Inflammatory macrophage (primary cell): ENCODE measurements at places on chromosomes 2 and 18.

- peak; percentile 79 for DNase-seq
Observed at GRCh38 chr2:40554665-40555294, 102.9 kb upstream of the SLC8A1 start.

GRCh38 chr2:48504647-48505327 lies 25.2 kb upstream of the STON1 start:
- no peak for DNase-seq

DNA sequence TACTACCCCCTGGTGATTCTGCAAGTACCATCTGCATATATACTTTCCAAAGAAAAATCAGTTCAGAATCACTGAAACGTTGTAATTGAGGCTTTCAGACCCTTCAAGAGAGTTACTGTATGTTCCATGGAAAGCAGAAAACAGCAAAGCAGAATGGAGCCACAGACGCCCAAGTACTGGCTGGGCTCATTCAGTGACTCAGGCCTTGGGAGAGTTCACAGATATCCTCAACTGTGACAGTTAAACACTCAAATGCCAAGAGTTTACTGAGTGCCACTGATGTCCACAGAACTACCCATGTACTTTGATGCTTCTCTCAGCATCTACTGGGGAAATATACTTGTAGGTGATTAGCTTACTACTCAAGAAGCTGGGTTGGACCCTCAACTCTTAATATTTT lies 303.4 kb downstream of the TCF4 start:
- no peak for DNase-seq

DNA sequence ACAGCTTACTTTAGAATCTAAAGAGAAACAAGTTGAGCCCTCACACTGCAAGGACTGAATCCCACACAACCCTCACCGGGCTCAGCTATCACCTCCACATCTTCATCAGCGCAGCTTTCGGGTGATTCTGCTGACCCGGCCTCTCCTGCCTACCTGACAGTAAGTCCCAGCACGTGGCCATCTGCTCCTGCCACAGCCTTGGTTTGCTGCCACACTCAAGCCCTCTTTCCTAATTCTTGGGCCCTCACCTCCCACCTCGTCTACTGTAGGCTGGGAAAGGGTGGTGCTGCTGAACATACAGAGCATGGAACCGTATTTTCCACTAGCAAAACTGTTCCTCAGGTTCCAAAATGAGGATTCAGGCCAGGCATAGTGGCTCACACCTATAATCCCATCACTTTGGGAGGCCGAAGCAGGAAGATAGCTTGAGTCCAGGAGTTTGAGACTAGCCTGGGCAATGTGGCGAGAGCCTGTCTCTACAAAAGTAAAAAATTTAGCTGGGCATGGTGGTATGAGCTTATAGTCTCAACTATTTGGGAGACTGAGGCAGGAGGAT lies 55.3 kb upstream of the HAAO start:
- no peak for DNase-seq

GRCh38 chr18:37452682-37453385 lies 112.8 kb downstream of the CELF4 start:
- DNase-seq = no peak

DNA sequence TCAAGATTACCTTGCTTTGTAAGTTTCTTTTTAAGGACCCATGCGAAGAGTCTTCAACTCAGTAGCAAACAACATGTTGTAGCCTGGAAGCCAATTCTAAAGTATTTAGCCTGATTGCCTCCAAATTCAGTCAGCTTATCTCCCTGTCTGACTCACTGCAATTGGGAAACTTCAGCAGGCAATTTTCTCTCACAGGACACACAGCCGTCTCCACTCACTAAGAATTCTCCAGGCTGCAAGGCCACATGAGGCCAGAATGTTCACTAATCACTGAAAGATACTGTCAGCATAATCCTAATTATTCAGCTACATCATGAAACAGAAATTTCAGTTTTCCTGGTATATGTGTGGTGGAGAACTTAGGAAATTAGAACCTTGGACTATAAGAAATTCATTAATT lies 78.1 kb upstream of the PDE1A start:
- no peak for DNase-seq

DNA sequence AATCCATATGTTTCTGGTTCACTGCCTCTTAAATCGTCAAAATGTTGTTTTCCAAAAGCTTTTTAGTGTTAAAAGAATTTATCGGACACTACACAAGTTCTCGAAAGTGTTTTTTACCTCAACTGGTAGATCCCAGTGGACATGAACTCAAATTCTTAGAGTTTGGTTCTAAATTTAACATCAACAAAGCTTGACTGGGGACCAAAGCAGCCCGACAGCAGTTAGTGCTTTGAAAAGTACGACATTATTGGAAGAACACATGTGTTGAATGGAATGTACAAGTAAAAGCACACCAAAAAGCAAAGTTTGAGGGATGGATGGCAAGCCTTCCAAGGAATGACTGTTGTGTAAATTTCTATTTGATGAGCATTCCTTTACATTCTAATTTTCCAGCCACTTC lies 803.9 kb upstream of the POU3F3 start:
- no peak for DNase-seq

- DNase-seq = no peak
Observed at GRCh38 chr18:48991676-48992075, 40.9 kb upstream of the SMAD7 start.

GRCh38 chr2:112699984-112700667 lies 20.7 kb upstream of the NT5DC4 start:
- DNase-seq = peak; percentile 85

GRCh38 chr2:32946314-32947075 lies at the start of gene LTBP1:
Gene LTBP1, plus strand, starts transcription at chr2:32946953. Its CDS starts 372 bp downstream, at chr2:32947325.
- peak; percentile 37 for DNase-seq

DNA sequence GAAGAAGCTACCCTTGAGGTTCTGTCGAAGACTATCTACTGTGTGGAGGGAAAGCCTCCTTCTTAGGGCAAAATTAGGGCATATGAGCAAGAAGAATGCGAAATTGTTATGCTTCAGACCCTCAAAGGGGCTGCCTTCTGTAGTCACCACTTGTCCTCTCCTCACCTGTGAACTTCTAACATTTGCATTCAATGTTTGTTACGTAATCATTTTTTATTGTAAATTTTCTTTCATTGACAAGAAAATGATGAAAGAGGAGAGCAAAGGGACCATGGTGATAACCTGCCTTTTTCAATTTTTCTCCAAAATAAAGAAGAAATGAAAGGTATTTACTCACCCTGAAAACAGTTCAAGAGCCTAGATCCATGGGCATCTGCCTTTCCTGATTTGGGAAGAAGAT lies 193.0 kb downstream of the SP3 start:
- DNase-seq = no peak

DNA sequence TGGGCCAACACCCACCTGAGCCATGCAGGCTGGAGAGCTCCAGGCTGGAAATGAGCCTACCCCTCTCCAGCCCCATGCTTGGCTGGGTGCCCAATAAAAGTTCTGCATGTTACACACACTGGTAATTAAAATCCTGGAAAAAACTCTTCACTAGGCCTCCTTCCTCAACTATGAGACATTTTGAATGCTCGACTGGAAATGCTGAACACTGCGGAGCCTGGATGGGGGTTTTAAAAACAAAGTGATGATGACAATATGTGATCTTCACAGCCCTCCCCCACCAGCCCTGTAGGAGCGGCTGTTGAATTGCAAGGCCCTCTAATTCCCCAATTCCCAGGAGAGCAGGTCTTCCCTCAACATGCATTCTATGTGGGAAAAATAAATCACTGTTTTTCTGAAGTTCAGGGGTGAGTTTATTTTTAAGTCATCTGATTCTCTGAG lies 179.2 kb downstream of the TTC32 start:
- DNase-seq = no peak

DNA sequence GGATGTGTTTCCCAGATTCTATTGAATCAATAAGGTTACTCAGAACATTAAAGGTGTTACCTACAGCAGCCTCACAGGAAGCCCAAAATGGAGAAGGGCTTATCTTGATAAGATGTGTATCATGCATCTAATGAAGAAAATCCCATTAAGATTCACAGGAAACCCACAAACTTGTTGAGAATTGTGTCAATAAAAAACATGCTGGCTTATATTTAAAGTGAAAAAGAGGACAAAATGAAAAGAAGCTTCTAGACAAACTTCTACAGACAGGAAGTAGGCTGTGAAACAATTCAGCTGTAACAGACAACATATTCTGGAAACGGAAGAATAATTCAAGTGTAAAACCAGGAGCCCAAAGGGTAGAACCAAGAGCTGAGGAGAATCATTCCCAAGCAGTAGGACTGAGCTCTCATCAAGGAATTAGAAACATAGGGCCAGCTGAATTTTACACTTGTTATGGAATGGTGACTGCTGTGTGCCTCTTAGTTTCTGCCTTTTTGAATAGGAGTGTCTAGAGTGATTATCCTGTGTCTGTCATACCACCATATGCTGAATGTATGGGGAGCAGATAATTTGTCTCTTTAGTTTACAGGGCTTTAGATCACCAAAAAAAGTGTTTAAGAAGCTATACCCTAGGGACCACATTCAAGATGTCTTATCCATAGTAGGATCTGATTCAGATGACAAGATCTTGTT lies 9.6 kb downstream of the IMMT start:
- DNase-seq = no peak

GRCh38 chr18:31776093-31776492 lies 15.4 kb upstream of the SLC25A52 start:
- no peak for DNase-seq

DNA sequence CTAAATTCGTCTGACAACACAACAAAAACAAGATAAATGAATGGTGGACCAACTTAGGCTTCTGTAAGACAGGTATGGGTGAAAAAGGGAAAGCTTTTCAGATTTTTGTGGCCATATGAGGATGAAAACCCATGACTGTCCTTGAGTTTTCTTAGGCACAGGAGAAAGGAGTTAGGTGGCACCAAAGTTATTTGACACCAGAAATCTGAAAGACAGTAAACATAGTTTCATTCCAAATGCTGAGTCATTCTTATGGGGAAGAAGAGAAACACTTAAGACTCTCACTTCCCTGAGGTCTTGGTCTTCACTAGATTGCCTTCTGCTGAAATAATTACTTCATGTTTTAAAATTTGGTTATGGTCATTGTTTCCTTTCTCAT lies 5.2 kb upstream of the GPD2 start:
- peak; percentile 75 for DNase-seq

- DNase-seq = no peak
Observed at GRCh38 chr2:68719912-68720311, 14.7 kb upstream of the ARHGAP25 start.

DNA sequence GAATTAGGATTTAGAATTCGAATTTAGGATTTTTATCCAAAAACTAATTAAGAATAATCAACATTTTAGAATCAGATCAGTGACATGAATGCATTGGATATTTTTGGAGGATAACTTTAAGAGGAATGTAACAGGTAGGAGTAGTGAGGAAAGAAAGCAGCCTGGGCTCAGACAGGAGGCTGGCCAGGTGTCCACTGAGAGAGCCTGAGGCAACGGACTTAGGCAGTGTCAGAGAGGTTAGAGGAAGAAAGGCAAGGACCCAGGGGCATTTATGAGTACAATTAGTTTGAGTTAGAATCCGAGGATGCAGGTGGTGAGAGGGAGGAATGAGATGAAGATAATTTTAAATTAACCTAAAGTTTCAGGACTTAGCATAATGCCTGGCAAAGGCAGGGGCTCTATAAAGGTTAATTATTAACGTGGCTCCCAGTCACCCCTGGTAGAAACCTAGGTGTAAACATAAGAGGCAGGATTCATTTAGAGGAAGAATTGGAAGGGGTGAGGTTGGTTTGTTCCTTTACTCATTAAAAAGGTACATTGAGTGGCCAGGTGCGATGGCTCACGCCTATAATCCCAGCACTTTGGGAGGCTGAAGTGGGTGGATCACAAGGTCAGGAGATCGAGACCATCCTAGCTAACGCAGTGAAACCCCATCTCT lies 507.1 kb downstream of the TMEM182 start:
- no peak for DNase-seq

- no peak for DNase-seq
Observed at GRCh38 chr2:216596236-216596979, 36.8 kb upstream of the IGFBP2 start.

GRCh38 chr2:8693157-8693821 lies 11.4 kb downstream of the ID2 start:
- DNase-seq = no peak

GRCh38 chr2:60353406-60353800 lies 200.1 kb downstream of the BCL11A start:
- DNase-seq = no peak

- DNase-seq = no peak
Observed at GRCh38 chr2:120856421-120856862, 120.8 kb downstream of the GLI2 start.

DNA sequence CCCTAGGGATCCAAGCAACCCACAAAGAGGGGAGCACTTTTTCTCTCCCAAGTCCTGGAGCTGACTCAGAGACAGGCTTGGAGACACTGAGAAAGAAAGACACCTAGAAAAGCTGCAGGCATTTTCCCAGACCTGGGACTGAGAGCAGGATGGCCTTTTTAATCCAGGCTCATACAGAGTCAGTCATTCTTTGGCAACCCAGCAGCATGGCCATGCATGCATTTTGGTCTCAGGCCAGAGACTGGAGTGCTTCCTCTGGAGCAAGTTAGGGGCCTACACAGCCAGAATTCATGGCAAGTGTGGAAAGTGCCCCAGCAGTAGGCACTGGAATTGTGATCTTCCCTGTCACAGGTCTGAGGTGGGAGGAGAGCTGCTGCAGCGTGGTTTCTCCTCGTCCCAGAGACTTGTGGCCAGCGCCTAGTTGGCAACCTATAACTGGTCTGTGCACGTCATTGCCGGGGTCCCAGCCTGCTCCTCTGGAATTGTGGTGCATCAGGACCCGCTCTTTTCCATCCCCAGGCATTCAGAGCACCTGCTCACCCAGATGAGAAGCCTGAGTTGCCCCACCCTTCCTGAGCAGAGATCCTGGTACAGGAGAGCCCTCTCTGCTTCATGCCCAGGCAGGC lies 231.9 kb upstream of the RAB6C start:
- DNase-seq = no peak

DNA sequence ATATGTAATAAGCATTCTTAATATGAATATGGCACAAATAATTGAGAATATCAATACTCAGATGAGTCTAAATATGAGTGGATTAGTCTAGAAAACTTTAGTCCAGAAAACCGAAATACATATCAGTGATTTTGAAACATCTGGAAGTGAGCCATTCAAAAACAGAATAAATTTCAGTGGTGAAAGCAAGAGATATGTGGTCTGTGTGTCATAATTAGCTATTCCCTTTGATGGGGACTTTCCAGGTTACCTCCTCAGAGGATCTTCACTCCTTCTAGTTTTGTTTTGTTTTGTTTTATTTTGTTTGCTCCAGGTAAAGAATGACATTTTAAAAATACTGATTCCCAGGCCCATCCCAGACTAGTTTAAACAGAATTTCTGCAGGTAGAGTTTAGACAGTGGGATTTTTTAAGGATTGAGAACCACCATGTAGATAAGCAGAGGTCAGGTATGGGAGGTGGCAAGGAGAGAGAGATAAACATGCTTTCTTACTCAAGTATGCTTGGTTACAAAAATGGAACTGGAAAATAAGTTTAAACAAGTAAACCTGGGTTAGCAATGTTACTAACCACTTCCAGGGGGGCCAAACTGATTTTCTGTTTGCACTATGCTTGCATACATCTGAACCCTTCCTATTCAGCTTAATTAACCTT lies 70.7 kb downstream of the NABP1 start:
- DNase-seq = no peak
